NCI-H1930 (cell line): ENCODE measurements at places on chromosomes 6 and 20.

- no peak for DNase-seq
Measured at GRCh38 chr6:156779206-156780094, 2.3 kb downstream of the ARID1B start.

DNA sequence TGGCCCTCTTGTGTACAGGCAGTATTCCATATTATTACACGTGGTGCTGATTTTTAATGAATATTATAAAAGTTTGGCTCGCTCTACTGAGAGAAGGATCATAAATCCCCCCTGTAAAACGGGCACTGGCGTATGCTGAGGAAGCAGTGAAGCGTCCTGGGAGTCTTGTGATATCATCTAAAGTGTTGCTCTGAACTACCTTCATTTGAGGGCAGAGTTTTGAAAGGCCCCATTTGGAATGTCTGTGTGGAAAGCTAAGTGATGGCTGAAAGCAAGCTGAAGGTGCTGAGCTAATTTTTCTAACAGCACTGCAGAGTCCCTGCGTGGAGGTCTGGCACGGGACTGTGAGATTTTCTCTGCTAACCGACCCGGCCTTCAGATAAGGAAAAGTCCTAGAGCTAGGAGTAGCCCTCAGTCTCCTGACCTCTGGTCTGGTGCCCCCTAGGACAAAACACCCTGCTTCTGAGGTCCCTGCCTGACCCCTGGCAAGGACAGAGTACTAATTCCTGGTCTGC is 1.3 kb upstream of the BACH2 start:
- no peak for DNase-seq

- DNase-seq = no peak
Measured at GRCh38 chr20:1478566-1478965, 11.9 kb upstream of the NSFL1C start.

DNA sequence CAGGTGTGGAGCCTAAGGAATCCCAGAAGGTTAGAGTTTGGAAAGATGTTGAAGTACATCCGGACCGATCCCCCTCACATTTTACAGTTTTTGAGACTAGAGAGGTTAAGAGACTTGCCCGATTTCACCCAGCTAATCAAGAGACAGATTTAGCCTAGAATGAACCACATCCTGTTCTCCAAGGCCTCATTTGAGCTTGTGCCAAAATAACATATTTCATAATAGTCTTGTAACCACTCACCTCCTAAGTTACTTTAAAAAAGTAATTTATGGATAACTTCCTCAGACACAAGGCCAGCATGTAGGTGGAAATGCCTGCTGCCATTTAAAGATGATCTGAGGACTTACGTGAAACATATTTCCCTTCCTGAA is 39.8 kb upstream of the ARHGAP18 start:
- no peak for DNase-seq

DNA sequence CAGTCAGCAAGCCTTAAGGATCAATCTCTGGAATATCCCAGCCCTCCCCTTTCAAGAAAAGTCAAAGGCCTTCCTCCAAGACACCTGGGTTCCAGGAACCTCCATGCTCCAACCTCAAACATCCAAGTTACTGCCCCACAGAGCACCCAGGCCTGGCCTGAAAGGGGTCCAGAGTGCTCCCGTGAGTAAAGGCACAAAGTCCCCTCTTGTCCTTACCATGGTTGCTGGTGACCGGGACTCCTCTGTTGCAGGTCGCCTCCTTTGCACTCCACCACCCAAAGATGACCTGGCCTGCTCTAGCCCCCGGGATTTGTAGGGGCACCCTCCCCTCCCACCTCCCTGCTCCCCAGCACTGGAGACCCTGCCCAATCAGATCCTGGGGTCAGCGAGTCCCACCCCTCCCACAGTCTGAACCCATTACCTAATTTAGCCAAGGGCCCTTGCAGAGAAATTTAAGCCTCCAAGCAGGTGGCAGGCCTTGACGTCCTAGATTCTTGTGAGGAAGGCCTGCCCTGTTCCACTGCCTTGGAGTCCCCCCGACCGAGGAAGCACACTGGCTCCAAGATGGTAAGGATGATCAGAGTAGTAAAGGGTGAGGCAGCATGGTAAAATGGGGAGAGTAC is at the start of gene TNNC2:
TNNC2 (minus strand) TSS at position 283 of the 623 bp plus-strand sequence; CDS start at position 219, 64 bp downstream.
- DNase-seq = no peak

DNA sequence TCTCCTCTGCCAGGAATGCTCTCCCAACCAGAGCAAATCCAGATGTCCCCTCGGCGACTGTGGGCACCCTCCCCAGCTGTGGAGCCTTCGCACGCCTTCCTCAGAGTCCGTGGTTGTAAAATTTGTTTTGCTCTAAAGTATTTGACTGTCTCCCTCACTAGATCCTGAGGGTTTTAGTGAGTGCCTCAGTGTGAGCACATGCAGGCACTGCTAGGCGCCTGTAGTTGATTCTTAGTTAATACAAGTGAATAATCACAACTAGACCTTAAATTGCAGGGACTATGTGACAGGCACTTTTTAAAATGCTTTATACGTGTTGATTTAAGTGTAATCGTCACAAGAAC is 680 bp upstream of the MTCH1 start:
- no peak for DNase-seq

DNA sequence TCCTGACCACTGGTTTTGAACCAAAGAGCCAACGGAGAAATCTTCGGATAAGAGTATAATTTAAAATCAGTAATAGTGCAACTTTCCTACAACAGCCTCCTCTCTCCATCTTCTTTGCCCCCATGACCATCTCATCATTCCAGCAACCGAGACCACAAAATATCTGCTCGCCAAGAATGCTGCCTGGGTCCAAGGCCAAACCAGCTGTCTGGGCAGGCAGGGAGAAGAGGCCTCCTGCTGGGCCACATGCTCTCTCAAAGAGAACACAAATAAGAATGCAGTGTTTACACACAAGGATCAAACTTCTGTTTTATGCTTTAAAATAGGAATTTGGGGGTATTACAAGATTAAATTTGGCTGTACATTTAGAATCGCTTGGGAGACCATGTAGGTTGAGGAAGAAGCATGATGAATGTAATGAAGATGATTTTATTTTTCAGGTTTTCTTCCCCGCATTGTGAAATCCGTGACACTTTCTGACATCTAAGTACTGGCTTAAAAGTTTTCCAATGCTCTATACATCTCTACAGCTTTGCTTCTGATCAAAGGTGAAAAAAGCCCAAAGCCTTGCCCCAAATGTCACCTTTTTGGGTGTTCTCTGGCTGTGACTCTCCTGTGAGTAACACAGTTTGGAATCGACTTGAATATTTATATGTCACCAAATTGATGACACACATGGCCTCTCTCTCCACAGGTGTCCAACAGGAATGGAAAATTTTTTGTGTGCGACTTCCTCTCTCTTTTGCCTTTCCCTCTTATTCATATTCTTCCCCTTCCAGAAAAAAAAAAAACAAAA is 79.4 kb upstream of the PROKR2 start:
- no peak for DNase-seq

DNA sequence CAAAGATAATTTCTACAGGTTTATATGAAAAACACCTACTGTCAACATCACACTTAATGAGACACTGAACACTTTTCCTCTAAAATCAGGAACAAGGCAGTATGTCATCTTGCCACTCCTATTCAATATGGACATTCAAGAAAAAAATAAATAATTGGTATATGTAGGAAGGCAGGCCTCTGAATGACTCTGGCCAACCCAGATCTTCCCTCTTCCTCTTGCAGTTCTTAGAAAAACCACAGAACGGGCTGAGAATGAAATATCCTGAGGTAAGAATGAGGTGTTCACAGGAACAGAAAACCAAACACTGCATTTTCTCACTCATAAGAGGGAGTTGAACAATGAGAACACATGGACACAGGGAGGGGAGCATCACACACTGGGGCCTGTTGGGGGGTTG is 1207.2 kb upstream of the CITED2 start:
- DNase-seq = no peak

DNA sequence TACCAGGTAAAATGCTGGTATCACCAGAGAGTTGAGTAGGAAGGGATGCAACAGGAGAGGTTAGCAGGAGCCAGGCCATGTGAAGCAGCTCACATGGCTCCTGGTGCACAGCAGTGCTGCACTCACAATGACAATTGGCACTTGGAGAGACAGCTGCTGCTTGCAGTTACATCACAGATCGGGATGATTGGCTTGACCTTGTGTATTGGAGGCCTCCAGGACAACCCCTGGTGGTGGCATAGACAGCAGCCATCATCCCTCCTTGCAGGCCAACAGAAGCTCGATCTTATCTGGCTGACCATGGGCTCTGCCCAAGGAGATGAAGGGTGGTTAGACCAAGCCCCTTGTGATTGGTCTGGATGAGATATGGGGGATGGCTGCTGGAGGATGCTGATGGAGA is 73.0 kb downstream of the EYA2 start:
- DNase-seq = no peak

DNA sequence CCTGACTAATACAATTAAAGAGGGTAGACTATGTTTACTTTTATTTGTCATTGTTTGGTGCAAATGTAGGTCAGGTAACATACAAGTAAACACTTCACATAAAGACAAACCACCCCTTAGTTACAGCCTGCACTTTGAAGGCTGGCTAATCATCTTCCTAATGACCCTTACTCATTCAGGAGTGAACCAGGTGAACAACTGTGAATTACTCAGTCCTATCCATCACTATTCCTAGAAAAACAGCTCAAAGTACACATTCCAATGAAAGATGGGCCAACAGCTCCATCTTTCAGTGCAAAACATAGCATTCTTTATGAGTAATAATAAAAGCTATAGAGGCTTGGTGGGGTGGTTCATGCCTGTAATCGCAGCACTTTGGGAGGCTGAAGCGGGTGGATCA is 78.2 kb downstream of the FRK start:
- DNase-seq = no peak

GRCh38 chr6:89723046-89723445 is 84.5 kb upstream of the LYRM2 start:
- DNase-seq = no peak

DNA sequence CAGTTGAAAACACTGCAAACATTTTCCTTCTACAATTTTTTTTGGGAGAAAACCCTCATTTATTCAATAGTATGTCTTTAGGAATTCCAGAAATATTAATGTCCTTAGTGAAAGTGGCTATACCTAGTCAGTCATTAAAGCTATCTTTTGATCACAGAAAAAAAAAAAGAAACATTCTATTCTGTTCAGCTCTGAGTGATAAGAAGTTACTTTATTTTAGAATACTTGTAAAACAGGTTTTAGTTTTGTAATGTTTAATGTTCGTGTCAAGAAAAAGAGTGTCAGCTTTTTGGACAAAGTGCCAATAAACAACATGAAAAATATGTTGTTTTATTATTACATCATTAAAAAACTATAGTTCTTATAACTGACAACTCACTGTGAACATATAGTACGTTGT is 240.4 kb downstream of the OGFRL1 start:
- DNase-seq = no peak

- DNase-seq = no peak
Measured at GRCh38 chr6:96162711-96163120, 146.9 kb downstream of the FUT9 start.

- no peak for DNase-seq
Measured at GRCh38 chr6:20647585-20647984, 113.3 kb downstream of the CDKAL1 start.

- DNase-seq = no peak
Measured at GRCh38 chr6:49826743-49827406, 39.5 kb downstream of the CRISP1 start.

- no peak for DNase-seq
Measured at GRCh38 chr6:12270551-12271230, 19.5 kb upstream of the EDN1 start.

DNA sequence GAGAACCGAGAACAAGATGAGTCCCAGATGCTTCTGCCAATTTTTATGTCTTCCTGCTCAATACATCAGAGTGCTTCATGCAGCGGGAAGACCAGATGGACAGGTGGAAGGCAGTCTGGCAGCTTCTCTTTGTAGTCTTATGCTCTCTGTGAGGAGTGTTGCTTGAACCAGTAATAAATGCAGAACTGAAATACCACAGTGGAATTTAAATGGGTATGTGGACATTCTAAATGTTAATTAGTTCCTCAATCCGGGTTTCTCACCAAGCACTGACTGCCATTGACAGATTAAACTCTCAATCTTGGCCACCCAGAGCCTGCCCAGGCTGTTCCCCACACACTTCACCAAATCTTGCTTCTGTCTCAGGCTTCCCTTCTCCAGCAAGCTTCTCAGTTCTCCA is 695.5 kb upstream of the CHD6 start:
- no peak for DNase-seq

DNA sequence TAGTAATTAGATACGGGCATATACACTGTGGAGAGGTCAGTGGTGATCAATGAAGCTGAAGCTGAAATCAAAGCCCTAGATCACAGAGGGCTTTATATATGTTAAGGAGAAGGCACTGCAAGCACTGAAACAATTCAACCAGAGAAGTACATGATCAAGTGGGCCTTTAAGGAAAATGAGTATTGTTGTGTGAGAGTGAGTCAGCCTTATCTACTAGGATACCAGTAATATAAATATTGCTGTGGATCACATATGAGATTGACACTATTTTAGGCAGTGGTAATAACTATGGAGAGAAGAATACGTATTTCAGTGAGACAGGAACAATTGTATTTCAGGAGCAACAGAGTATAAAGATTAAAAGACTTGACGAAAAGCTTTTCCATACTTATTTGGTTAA is 1172.2 kb upstream of the GJE1 start:
- DNase-seq = no peak

- DNase-seq = no peak
Measured at GRCh38 chr20:64091770-64092169, 7.6 kb upstream of the LKAAEAR1 start.

- no peak for DNase-seq
Measured at GRCh38 chr20:4169360-4170190, 154.2 kb upstream of the RNF24 start.

- DNase-seq = no peak
Measured at GRCh38 chr6:75349262-75349984, 64.8 kb upstream of the TMEM30A start.

DNA sequence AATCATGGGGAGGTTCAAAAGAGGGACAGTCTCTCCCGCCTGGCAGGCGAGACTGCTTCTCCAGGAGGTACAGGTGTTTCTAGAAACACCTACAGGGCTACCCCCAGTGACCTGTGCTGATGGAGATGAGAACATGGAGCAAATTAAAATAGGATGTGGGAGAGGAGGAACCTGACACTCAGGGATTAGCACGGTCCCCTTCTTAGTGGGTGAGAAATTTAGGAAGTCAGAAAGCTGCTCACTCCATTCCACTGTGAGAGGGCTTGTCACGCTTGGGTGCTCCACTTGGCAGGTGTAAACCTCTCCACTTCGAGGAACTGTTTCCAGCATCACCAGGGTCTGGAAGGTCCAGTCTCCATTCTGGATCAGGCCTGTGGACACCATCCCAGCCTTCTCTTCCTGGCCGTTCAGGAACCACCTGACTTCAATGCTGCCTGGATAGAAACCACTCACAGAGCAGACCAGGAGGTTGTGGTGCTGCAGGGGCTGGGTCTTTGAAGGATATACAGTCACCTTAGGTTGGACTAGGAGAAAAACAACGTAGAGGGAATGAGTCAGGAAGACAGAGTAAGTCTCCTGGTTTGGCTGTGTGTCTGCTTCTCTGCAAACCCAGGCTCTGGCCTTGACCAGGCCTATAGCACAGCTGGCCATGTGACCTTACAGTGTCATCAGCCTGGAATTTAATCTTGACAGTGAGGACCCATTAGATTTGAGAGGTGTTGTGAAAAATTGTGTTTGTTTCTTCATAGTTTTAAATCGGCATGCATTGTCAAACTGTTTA is 8.1 kb downstream of the HLA-DRB1 start:
- DNase-seq = no peak
